Cardiac atrium fibroblast (primary cell): ENCODE measurements at places on chromosomes 2 and 18. TPM values are rescaled to one million over a fixed set of nuclear protein-coding genes. Genes with fewer than 3 reads are reported as not detected.

AGXT gene
- not detected in 2 replicates for total RNA-seq

REG1B gene
- total RNA-seq = not detected in 2 replicates

MMADHC gene
- total RNA-seq = 127 and 139 TPM in 2 replicates

ZNF397 gene
- total RNA-seq = 10.1 and 13.0 TPM in 2 replicates

VIL1 gene
- not detected in 2 replicates for total RNA-seq

POU3F3 gene
- not detected in 2 replicates for total RNA-seq

DAW1 gene
- 8.7 and 9.6 TPM in 2 replicates for total RNA-seq

LINC00305 gene
- not detected in 2 replicates for total RNA-seq

CDH2 gene
- 23.8 and 47.6 TPM in 2 replicates for total RNA-seq

TFPI gene
- 730 and 850 TPM in 2 replicates for total RNA-seq

COL5A2 gene
- 771 and 891 TPM in 2 replicates for total RNA-seq

E2F6 gene
- 5.5 and 6.7 TPM in 2 replicates for total RNA-seq

CHRNG gene
- not detected in 2 replicates for total RNA-seq

NAB1 gene
- 13.4 and 27.5 TPM in 2 replicates for total RNA-seq

MAL gene
- not detected in 2 replicates for total RNA-seq

DSG2 gene
- 1.6 and 2.2 TPM in 2 replicates for total RNA-seq

ALPG gene
- not detected in 2 replicates for total RNA-seq

RAB6C gene
- total RNA-seq = not detected in 2 replicates

SNORC gene
- not detected in 2 replicates for total RNA-seq

LOXHD1 gene
- total RNA-seq = not detected in 2 replicates

TMEM37 gene
- total RNA-seq = 2.9 and 7.6 TPM in 2 replicates

TPO gene
- total RNA-seq = not detected in 2 replicates

ARID5A gene
- 13.0 and 13.4 TPM in 2 replicates for total RNA-seq

FBXO15 gene
- not detected in 2 replicates for total RNA-seq

ERLEC1 gene
- total RNA-seq = 73.1 and 98.2 TPM in 2 replicates

TTC21B gene
- total RNA-seq = 6.5 and 13.0 TPM in 2 replicates

TMEM17 gene
- 1.4 and 1.5 TPM in 2 replicates for total RNA-seq

LNPK gene
- 32.3 and 38.2 TPM in 2 replicates for total RNA-seq

FAM124B gene
- total RNA-seq = 1.8 and 4.5 TPM in 2 replicates

DPYSL5 gene
- not detected in 2 replicates for total RNA-seq

VWA3B gene
- total RNA-seq = not detected in 2 replicates

COLEC11 gene
- 25.6 and 47.5 TPM in 2 replicates for total RNA-seq

SIX3 gene
- not detected in 2 replicates for total RNA-seq

CRYGC gene
- not detected in 2 replicates for total RNA-seq

EFR3B gene
- total RNA-seq = 0.18 and 0.97 TPM in 2 replicates
